ENCODE measurements at places on chromosomes 1 and 21.

- DNase-seq: no peak
Measured at GRCh38 chr1:201008666-201009360, 14.7 kb downstream of the KIF21B start.

DNA sequence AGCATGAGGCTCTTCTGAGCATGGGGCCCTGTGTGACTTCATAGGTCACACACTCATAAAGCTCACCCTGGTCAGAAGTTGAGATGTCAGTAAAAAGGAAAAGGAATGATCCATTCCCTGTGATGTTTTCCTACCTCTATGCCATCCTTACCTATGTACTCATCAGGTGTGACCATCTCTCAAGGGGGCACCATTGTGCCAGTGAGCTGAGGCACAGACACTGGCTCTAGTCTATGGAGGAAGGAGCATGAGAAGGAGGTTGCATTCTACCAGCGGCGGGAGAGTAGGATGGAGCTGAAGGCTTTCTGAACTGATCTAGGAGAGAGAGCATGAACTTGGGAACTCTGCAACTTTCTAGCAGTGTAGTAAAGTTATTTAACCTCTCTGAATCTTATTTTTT lies 65.8 kb upstream of the RGL1 start:
- DNase-seq: no peak

- no peak for DNase-seq
Measured at GRCh38 chr1:224998185-224998584, 68.7 kb downstream of the DNAH14 start.

- no peak for DNase-seq
Measured at GRCh38 chr1:43606624-43607023, 43.3 kb upstream of the KDM4A start.

DNA sequence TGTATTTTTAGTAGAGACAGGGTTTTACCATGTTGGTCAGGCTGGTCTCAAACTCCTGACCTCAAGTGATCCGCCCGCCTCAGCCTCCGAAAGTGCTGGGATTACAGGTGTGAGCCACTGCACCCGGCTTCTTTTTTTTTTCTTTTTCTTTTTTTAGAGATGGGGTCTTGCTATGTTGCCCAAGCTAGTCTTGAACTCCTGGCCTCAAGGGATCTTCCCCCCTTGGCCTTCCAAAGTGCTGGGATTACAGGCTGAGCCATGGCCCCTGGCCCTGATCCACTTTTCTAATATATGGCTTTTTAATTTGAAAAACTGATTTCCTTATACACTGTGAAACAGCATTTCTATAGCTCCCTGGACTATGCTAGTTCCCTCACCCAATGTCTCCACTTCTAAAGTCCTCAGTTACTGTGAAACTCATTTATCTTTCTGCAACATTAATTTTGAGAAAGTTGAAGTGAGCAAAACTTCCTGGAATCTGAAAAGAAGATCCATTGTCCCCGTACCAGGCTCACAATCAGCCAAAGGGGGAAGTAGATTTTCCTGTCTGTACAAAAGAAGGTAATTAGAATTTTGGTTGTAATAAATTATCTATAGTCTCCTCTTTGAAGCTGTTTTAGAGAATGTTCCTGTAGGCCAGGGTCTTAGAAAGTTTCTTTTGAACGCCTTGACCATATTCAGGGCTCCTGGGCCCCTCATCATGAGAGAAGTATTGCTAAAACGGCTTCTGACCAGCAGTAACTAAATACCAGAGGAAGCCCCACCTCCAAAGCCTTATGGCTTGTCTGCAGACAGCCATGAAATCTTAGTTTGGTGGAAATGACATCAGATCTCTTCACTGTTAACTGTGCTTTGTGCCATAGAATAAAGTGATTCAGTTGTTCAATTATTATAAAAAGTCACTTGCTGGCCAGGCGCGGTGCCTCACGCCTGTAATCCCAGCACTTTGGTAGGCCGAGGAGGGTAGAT lies 34.9 kb downstream of the DEGS1 start:
- DNase-seq: no peak

DNA sequence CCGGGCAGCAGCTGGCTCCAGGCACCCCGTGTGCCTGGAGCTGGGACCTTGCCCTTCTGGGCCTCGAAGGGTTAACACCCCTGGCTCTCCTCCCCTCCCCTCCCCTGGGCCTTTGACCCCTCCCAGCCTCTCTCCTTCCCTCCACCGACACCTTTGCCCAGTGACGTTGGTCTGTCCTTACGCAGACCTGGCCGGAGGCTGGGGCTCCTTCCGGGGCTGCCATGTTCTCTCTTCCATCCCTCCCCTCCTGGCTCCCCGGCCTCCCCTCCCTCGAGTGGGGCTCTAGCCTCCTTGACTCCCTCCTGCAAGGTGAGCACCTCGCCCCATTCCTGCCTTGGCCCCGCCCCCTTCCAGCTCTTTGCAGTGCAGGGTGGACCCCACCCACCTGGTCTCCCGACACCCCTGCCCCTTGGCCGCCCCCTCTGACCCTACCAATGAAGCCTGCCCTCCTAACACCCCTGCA lies at the start of gene TMEM82:
Gene TMEM82 (plus strand): TSS at position 161 of the 463 bp plus-strand sequence. CDS start 61 bp downstream, at position 222.
- DNase-seq: no peak

DNA sequence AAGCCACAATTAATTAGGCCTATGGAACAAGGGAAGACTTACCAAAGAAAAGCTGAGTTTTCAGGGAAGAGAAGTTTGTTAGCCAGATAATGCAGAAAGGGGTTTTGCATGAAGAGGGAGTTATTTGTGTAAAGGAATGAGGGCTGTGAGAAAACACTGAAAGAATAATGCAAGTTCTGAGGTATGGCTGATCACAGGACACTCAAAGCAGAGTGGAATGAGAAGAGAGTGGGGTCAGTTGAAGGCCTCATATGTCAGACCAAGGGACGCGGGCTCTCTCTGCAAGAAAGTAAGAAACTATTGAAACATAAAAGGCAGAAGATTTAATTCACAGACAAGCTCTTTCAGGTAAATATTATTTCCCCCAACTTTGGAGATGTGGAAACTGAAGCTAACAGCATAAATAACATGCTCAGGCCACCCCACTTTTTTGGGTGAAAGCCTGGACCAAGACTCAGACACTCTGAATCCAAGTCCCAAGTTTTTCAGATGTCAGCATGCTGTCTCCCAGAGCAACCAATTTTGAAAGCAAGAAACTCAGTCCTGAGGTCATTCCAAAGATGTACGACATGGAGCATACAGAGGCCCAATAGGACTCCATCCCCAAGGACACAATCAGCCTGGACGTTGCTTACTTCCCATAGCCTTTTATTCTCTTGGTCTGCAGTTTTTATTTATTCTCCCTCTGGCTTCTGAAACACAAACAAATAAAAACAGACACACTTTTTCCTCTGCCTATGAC lies 47.3 kb upstream of the FGGY start:
- no peak for DNase-seq

- DNase-seq: no peak
Measured at GRCh38 chr1:109477821-109478220, 5.9 kb upstream of the ATXN7L2 start.

DNA sequence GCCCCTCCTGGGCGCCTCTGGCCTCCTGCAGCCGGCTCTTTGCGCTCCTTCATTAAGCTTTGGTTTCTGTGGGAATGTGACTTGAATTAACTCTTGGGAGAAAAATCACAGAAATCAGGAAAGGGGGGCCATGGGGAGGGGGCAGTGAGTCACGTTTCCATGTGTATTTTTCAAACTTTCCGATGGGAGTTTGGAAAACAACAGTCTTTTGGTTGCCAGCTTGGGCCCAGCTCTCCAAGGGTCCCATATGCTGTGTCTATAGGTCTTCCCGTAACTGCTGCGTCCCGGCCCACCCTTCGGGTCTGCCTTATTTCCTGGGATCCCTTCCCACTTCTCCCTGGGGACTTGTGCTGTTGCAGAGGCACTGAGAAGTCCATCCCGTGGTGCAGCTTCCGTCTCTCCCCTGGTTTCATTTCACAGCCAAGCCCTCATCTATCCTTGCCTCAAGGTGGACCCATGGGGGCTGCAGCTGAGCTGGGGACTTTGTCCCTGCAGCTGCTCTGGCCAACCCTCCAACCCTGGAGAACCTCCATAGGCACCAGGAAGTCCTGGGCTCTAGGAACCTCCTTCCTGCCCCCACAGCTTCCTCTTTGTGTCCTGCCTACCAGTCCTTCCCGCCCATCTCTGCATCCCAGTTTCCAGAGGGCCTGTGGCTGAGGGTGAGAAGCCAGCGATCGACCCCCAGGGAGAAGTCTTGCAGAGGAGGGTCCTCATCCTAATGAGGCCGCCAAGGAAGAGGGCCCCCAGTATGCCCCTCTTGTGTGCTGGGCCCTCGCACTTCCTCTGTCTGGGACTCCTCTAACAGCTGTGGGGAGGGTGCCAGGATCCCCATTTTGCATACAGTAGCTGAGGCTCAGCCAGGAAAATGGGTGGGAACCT lies 11.6 kb upstream of the LMNA start:
- DNase-seq: no peak

DNA sequence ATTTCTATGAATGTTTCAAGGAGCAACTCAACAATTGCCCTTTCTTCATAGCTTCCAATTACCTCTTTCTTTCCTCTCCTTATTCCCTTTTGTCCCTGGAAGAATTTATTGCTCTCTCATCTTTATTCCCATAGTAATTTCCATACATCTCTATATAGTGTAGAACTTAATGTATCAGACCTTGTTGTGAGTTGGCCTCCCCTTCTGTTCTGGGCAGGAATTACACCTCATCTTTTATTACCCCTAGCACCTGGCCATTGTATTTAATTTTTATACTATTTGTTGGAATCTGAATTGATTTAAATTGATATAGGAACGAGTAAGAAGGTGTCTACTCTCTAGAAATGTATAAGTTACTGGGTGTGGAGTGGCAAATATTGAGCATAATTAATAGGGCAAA lies 114.5 kb downstream of the CACHD1 start:
- DNase-seq: no peak

GRCh38 chr1:171983584-171983983 lies 142.3 kb downstream of the DNM3 start:
- no peak for DNase-seq

GRCh38 chr1:61224609-61225008 lies 142.2 kb downstream of the NFIA start:
- DNase-seq: no peak

- no peak for DNase-seq
Measured at GRCh38 chr1:161718559-161719324, 2.6 kb upstream of the FCRLB start.

- DNase-seq: no peak
Measured at GRCh38 chr1:178959543-178960460, 65.9 kb upstream of the FAM20B start.

- no peak for DNase-seq
Measured at GRCh38 chr1:85134583-85135391, 66.0 kb downstream of the SYDE2 start.

- no peak for DNase-seq
Measured at GRCh38 chr21:19807201-19807600, 1191.0 kb upstream of the NCAM2 start.

- no peak for DNase-seq
Measured at GRCh38 chr1:246157516-246157915, 349.6 kb downstream of the SMYD3 start.

DNA sequence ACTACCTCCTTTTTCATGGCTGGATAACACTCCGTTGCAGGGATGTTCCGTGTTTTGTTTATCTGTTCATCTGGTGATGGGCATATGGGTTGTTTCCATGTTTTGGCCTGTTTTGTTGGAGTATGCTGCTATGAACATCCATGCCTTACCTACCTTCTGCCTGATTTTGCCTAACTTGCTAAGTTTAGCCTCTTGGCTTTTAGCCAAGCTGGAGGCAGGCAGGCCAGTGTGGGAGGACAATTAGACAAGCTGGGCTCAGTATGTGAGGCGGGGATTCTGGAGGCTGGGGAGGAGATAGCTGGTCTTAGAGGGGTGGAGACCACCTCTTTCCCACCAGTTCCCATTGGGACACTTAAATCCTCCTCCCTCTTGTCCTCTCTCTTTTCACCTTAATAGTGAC lies 98.4 kb upstream of the WNT4 start:
- no peak for DNase-seq

GRCh38 chr1:38018864-38019343 lies 6.4 kb downstream of the UTP11 start:
- no peak for DNase-seq

GRCh38 chr1:1915911-1916840 lies 1.1 kb downstream of the CALML6 start:
- no peak for DNase-seq

- no peak for DNase-seq
Measured at GRCh38 chr1:101511202-101511891, 274.5 kb downstream of the S1PR1 start.

GRCh38 chr21:20802631-20803260 lies 195.5 kb upstream of the NCAM2 start:
- DNase-seq: no peak
